ENCODE measurements at places on chromosomes 1 and 21.

DNA sequence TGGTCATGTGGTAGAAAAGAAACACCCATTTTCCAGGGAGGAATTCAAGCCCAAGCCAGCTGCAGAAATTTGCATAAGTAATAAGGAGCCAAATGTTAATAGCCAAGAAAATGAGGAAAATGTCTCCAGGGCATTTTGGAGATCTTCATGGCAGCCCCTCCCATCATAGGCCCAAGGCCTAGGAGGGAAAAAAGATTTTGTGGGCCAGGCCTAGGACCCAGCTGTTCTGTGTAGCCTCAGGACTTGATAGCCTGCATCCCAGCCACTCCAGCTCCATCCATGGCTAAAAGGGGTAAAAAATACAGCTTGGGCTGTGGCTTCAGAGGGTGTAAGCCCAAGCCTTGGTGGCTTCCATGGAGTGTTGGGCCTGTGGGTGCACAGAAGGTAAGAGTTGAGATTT is 21.4 kb upstream of the LYPD8 start:
- DNase-seq, result no peak

DNA sequence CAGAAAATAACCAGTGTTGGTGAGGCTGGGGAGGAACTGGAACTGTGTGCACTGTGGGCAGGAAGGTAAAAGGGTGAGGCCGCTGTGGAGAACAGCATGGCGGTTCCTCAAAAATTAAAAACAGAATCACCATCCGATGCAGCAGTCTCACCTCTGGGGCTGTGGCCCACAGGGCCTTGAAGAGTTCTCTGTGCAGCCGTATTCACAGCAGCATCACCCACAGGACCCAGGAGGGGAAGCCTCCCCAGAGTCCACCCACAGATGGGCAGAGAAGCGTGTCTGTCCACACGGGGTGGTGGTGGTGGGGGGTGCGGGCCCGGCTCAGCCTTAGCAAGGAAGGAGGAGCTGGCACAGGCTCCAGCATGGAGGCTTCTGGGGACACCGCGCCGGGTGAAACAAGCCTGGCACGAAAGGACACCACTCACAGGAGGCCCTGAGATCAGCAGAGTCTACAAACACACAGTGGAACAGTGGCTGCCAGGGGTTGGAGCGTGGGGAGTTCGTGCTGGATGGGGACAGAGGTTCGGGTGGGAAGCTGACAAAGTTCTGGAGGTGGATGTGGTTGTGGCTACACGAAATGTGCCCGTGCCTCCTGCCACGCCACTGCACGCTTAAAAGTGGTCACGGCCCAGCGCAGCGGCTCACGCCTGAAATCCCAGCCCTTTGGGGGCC is 11.5 kb downstream of the MORN1 start:
- no peak for DNase-seq

- no peak for DNase-seq
Measured at GRCh38 chr1:20229171-20229570, 42.9 kb upstream of the PLA2G2C start.

- no peak for DNase-seq
Measured at GRCh38 chr21:34336756-34337391, 26.9 kb upstream of the KCNE2 start.

- DNase-seq, result peak; percentile 23
Measured at GRCh38 chr1:155126556-155127104, 1.0 kb upstream of the EFNA1 start.

- no peak for DNase-seq
Measured at GRCh38 chr1:79040424-79041082, 34.0 kb upstream of the ADGRL4 start.

DNA sequence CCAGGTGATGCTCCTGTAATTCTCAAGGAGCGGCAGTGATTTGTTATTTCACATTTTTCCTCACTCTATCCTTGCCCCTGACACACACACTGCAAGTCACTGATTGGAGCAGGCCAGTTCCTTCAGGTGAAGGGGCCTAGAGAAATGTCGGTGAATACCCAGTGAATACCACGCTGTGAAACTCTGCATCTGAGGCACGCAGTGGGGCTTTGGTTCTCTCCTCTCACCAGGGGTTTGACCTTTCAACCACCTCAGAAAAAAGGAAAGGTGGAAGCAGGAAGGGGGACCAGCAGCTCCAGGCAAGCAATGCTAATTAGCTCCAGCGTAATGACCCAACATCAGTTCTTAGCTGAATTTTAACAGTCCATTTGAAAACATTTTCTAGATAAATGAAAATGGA is 532 bp upstream of the FAM177B start:
- no peak for DNase-seq

DNA sequence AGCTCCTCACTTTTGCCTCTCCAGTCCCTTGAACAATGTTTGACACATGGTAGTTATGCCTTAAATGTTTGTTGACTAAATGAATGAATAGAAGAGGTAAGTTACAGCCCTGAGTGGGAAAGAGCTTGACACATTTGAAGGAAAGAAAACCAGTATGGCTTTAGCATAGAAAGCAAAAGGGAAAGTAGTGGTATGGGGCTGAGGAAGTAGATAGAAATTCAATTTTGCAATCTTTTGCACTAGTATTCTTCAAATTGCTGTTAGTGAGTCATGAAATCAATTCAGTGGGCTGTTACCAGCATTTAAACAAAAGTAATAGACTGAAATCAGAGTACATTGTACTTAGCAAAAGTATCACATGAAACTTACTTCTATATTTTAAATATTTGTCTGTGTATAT is 21.1 kb downstream of the PLA2G4A start:
- no peak for DNase-seq

DNA sequence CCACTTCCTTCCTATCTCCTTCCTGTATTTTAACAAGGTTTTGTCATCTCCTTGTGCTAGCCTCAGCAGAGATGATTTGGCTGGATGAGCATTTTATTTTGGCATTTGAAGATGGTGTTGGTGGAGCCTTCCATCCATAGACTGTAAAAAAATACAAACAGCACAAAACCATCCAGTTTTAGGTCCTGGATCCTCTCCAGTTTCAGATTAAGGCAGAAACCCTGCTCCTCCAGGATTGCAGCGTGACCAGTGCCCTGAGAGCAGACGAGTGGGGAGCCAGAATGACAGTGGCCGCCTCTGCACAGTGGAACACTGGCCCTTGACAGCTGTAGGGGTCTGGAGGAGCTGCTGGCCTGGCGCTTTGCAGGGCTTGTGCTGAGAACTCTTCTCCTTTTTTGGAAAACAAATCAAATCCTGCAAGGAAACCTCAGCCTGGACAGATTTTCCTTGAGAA is 72.2 kb upstream of the GADD45A start:
- DNase-seq, result no peak

GRCh38 chr1:233364026-233364425 is 36.5 kb downstream of the MAP3K21 start:
- no peak for DNase-seq

GRCh38 chr1:100931716-100932115 is 35.8 kb downstream of the SLC30A7 start:
- DNase-seq, result no peak

- DNase-seq, result no peak
Measured at GRCh38 chr1:63827411-63828321, 53.8 kb downstream of the ROR1 start.

DNA sequence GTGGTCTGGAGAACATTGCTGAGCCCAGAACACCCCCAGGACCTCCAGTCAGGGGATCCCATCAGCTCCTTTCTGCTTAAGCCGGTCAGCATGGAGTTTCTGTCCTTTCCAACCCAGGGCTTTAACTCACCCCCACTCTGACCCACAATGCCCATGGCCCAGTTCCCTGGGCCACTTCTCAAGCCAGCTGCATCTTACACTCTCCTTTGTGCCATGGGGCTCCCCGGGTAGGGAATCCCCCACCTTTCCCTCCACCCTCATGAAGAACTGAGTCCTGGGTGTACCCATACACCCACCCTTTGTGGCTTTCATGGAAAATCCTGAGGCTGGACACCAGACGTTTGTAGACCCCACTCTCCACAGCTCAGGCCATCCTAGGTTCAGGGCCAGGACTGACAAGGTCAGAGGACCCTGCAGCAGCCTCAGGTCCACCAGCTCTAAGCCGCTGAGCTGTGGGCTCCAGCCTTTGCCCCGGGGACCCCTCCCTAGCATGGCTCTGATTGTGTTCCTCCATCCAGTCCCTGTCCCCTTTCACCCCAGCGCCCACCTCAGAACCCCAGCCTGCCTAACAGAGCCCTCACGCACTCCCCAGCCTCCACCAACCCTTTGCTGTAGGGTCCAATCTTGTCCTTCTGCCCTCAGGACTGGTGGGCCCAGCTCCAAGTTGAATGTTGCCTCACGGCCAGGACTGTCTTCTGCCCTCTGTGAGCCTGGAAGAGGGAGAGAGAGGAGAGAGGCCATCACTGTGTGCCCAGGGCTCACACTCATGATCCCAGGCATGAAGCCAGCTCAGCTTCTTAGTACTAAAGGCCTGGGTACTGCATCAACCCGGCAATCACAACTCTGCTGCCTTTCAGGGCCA is 394.8 kb downstream of the MATN1 start:
- no peak for DNase-seq

- DNase-seq, result no peak
Measured at GRCh38 chr1:231279683-231280082, 38.7 kb downstream of the GNPAT start.

- no peak for DNase-seq
Measured at GRCh38 chr1:229757226-229757625, 131.2 kb downstream of the URB2 start.

GRCh38 chr1:240906477-240906876 is 294.5 kb upstream of the GREM2 start:
- DNase-seq, result no peak

DNA sequence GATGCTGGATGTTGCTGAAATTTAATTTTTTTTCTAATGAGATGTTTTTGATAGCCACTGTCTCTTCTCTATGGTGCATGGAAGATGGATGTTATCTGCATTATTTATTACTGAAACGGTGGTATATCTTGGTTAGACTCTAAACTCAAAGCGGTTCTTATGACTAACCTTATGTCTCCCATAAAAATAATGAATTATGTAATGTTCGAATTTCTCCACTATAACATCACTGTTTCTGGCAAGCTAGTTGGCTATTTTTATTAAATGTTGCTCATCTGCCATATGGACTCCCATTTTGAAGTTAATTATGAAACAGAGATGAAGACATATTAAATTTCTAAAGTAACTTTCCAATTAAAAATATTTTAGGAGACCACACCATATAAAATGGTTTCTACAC is 808.6 kb upstream of the ADGRL4 start:
- DNase-seq, result no peak

DNA sequence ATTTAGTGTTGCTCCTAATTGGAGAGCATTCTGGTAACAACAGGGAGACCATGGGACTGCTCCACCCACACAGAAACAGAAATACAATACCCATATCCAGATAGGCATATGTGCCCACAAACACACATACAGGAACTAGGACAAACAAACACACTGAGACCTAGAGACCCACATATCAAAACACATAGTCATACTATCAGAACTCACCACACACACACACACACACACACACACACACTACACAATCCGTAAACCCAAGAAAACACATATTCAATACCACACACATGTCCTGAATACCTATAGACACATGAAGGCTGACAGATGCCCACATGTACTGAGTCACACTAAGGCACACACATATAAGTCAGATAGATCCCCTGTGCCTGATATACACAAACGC is 3.5 kb upstream of the NFASC start:
- no peak for DNase-seq

DNA sequence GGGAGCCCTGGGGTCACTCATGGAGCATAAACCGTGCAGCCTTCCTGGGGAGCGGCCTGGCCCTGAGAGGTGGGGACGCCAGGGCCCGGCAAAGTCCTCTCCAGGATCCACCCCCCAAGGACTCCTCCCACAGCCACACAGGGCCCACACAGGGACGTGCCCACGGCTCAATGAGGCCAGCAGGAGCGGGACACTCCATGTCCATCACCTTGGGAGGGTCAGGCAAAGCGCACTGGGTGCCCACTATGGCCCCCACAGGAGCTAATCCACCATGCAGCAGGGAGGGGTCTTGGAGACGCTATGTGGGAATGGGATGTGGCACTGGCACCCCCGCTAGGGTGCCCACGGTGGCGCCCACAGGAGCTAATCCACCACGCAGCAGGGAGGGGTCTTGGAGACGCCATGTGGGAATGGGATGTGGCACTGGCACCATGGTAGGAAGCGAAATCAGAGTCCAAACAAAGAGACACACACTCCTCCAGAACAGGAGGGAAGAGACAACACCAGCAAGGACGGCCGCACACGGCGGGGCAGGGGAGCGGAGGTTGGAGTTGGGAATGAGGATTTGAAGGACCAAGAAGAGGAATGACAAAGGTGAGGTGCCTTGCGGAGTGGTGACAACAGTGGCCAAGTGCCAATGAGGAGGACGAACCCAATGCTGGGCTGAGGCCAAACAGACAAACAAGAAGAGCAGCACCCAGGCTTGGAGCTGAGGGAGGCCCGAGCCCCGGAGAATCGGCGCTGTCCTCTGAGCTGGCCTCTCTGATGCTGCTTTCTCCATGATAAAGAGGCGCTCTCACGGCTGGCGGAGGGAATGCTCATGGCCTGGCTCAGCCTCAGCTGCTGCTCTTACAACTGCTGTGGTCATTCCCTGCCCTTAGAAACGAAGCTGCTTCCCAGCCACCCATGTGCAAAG is 18.1 kb upstream of the SLC19A1 start:
- no peak for DNase-seq

DNA sequence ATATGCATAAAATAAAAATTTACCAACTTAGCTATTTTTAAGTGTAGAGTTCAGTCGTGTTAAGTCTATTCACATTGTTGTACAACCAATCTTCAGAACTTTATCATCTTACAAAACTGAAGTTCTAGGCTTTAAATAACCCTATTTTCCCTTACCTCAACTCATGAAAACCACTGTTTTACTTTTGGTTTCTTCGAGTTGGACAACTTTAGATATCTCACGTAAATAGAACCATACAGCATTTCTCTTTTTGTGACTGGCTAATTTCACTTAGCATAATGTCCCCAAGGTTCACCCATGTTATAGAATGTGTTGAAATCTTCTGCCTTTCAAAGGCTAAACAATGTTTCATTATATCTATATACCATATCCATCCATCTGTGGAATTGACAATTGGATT is 819.0 kb upstream of the ADGRL4 start:
- no peak for DNase-seq

DNA sequence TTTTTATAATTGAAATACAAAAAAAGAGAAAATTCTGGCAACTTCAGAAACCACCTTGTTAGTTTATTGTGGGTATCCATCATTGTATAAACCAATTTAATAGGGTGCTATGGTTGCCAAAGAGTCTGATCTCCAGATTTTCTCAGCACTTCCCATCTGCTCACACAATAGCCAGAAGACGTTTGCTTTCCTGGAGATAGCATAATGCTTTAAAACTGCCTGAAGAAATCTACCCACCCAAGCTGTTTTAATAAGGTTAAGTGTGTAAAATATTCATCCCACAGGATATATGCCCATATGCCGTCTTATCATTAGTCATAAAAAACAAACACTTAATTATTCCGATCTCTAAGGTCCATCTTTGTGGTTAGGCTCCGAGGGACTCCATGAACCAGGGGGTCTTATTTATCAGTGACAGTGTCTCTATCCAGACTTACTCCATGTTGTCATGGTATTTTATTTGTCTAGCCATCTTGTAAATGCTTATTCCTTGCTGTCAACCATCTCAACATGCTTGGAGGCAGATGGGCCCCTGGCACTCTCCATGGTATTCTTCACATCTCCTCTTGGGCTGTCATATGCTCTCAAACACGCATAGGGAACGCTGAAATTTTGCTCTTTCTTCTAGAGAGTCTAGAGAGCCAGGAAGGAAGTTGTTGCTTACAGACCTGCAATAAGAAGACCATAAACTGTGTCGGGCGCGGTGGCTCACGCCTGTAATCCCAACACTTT is 58.5 kb downstream of the MAP10 start:
- DNase-seq, result no peak

- DNase-seq, result no peak
Measured at GRCh38 chr1:6572653-6573383, 7.0 kb upstream of the ZBTB48 start.

- peak; percentile 3 for DNase-seq
Measured at GRCh38 chr21:32653326-32653901, 41.2 kb upstream of the CFAP298 start.

All from stimulated activated CD4-positive, alpha-beta T cell treated with anti-CD3 and anti-CD28 coated beads, Interleukin-2, amount 100 ng/mL, for 4 hours (primary cell).